Endothelial cell of umbilical vein (primary cell): ENCODE measurements at places on chromosomes 5 and 9.

DNA sequence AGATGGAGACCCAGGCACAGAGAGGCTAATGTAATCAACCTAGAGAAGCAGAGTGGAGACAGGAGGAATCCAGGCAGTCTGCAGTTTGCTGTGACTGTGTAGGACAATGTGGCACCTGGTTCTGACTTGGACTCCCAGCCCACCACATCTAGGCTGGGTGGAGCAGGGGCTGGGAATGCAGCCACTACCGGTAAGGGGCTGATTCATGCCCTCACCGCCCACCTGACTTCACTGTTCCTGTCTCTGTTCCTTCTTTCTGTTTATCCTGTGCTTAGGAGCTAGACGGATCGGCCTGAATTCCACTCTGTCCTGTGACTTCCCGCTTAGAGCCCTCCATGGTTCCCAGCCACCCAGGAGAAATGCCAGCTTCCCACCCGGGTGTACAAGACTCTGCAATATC, 2.6 kb downstream of the PDLIM4 start:
- DNase-seq = peak; percentile 65

GRCh38 chr5:52867809-52868208, 80.1 kb downstream of the ITGA1 start:
- DNase-seq = no peak

GRCh38 chr5:140631831-140632365, 1.1 kb downstream of the CD14 start:
- no peak for DNase-seq

- no peak for DNase-seq
Observed at GRCh38 chr5:79237740-79238560, 2.0 kb downstream of the JMY start.

GRCh38 chr5:43780586-43780985, 177.6 kb downstream of the NNT start:
- no peak for DNase-seq

DNA sequence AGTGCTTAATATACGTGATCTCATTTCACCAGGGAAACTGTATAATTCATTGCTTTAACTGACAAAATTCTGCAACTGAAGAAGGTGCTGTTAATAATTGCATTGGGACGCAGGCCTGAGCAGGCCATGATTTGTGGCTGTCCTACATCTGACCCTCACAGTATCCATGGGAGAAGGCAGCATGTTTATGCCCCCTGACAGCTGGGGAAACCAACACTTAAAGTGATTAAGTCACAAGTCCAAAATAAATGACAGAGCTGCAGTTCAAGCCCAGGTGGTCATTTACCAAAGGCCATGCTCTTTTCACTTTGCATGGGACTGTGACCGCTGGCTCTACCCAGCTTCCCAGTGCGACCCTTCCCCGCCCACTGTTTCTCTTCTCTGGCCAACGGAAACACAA, 30.5 kb upstream of the KCNMB1 start:
- no peak for DNase-seq

DNA sequence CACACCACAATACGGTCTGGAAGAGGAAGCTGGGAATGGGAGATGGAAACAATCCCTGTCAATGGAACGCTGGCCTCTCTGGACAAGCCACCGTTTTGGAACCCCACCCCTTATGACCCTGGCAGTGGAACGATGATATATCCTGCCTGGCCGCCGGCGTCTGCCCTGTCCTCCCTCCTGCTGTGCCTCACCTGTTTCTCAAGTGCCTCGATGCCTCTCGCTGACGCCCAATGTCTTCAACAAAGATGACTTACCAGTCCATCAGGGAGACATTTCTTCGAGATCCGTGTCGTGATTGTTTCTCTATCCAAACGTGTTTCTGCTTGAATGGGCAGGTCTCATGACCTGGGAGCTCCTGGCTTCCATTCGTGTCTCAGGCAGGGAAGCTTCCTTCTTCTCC, 476.5 kb downstream of the SPATA31A7 start:
- no peak for DNase-seq

DNA sequence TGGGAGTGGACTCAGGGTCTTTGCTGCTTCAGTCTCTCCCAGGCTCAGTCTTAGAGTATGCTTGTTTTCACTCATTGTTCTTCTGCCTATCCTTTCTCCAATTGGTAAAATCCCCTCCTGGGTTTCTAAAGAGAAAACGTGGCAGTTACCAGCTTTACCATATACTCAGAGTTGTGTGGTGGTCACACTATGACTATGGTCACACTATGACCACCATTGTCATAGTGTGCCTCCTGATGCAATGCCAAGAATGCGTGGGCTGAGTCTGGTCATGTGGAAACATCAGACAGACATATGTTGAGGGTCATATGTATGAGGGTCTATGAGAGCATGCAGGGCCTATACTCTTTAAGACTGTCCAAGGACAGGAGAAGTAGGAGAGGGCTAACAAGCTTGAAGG, 326.5 kb upstream of the PRR16 start:
- DNase-seq = no peak

GRCh38 chr5:58294598-58295305, 165.1 kb downstream of the PLK2 start:
- DNase-seq = peak; percentile 77

DNA sequence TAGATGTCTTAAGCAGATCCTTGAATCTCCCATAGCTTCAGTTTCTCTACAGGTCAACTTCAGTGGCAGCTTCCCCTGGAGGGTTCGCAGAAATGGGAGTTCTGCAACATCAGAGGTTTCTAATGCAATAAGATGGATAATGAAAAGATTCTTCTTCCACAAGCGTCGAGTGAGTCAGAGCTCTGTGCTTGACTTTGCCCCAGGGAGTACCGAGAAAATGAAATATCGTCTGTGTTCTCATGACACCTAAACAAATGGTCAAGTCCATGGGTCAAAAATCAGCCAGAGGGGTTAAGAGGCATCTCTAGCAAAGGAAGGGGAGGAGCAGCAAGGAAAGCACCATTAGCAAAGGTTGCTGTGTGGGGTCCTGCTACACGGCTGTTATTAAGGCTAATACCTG, 3.2 kb upstream of the ADRA1B start:
- DNase-seq = peak; percentile 21

GRCh38 chr5:100186181-100186580, 349.0 kb upstream of the FAM174A start:
- no peak for DNase-seq

DNA sequence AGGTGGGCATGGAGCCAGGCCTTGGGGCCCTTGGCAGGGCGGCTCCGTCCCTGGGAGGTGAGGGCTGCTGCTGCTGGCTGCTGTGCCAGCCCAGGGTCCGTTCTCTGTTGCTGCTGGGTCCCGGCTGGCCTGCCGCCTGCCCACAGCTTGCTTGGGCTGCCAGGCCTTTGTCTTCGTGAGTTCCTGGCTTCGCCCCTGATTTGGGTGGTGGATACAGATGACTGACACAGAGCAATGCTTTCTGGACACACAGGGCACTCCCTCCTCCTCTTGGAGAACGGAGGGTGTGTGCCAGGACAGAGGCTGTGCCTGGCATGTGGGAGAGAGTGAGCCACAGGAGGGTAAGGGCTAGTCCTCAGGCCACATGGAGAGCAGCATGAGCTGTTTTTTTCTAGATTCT, 166.1 kb downstream of the MACROH2A1 start:
- DNase-seq = no peak

- no peak for DNase-seq
Observed at GRCh38 chr9:75615284-75615683, 275.2 kb upstream of the PCSK5 start.

- no peak for DNase-seq
Observed at GRCh38 chr9:133538851-133539833, 4.6 kb downstream of the ADAMTSL2 start.

DNA sequence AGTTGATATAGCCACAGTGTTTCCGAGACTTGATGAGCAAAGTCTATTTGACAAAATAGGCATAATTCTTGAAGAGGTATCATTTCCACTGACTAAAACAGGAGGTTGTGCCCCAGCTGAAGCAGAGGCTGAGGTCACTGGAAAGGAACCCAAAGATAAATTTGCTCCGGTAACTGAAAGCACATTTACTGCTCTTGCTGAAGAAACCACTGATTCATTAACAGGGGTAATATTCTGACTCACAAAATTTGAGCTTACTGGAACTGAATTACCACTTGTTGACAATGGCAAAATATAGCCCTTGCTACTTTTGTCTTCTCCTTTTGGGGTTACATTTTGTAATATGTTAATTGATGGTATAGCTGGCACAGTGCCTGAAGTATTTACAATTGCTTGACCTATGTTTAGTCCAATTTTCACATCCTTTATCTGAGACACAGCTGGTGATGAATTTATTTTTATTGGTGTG, 30.2 kb downstream of the MLANA start:
- DNase-seq = no peak

DNA sequence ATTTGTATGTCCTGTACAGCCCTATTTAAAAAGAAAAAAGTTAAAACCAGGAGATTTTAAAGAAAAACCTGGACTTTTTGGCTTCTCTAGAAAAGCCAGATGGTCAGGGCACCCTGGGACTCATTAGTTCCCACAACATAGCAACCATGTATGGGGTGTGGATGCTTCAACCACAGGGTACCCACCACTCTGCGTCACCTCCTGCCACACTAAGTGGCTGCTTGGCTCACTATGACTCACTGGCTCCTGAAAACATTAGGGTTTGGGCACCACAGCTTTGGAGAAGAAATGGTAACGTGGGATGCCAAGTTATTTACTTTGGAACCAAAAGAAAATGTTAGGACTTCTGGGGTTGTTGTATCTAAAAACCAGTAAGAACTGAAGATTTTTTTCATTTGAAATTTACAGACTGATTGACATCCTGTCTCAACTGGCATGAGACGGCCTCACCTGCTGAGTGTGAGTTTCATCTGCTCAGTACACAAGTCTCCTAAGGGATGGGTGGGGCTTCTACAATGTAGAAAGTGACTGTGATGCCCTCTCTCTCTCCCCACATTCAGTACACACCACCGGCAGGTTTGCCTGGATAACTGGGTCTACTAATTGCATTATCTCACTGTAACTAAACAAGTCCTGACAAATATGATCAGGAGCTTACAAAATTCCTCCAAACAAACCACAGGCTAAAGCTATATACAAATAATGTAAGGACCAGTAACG, 103.9 kb downstream of the ESM1 start:
- DNase-seq = no peak

DNA sequence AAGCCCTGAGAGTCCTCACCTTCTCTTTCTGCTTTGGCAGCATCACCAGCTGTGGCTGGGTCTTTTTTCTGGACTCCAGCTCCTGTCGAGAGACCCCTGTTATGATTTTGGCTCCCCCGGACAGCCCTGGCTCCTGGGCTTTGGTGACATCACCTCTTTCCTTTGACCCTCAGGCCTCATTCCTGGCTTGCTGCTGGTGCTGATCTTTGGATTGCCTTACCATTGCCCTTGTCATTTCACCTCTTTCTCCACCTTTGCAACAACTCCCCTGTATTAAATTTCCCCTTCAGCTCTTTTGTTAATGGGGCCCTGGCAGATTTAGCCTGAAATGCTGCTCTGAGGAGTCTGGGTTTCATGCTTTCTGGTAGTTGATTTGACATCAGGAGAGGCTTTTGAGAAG, 322.8 kb downstream of the ZSWIM6 start:
- DNase-seq = no peak
